ENCODE measurements at places on chromosomes 4 and X.

- DNase-seq = no peak
These were observed 421.3 kb downstream of the MID1IP1 start for GRCh38 chrX:39222346-39223113.

DNA sequence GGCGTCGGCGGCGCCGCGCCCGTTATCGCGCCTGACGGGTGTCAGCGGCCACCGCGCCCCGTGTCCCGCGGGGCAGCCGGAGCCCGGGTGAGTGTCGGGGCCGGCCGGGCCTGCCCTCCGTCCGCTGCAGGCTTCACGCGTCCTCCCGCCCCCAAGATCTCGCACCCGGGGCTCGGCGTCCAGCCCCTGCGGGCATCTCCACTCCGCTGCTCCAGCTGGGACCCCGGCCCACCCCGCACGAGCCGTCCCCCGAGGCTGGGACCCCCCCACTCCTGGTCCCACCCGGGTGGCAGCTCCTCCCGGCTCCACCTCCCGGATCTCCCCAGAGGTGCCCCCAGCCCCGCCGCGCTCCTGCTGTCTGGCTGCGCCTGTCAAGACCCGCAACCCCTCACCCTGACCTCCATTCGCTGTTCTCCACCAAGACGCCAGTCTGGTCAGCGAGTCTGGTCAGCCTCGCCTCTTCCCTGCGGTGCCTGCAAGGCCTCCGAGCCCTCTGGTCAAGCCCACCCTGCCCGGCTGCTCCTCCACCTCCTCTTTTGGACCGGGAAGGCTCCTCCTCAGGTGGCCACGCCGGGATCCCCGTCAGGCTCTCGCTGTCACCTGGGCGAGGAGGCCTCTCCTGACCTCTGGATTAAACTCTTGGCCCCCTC lies 66.0 kb upstream of the NKX1-1 start:
- no peak for DNase-seq

DNA sequence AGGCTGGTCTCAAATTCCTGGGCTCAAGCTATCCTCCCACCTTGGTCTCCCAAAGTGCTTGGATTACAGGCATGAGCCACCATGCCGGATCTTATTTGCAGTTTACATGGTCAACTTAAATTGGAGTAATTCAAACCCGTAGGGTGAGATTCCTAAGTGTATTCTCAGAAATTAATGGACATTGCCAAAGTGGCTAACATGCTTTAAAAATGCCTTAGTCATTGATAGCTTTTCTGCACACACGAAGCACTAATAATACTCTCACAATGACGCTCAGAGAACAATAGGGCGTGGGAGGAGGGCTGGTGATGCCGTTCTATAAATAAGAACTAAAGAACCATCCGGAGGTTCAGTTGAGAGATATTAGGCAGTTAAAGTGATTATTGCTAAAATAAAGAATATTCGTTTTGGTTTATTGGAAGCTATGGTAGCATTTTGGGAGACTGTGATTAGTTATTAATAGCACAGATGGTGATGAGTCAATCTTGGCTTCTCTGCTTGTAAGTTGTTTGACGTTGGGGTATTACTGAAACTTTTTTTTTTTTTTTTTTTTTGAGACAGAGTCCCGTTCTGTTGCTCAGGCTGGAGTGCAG lies 79.1 kb downstream of the TRAPPC11 start:
- peak; percentile 35 for DNase-seq

- DNase-seq = no peak
These were observed 55.6 kb downstream of the HAUS3 start for GRCh38 chr4:2186133-2186864.

DNA sequence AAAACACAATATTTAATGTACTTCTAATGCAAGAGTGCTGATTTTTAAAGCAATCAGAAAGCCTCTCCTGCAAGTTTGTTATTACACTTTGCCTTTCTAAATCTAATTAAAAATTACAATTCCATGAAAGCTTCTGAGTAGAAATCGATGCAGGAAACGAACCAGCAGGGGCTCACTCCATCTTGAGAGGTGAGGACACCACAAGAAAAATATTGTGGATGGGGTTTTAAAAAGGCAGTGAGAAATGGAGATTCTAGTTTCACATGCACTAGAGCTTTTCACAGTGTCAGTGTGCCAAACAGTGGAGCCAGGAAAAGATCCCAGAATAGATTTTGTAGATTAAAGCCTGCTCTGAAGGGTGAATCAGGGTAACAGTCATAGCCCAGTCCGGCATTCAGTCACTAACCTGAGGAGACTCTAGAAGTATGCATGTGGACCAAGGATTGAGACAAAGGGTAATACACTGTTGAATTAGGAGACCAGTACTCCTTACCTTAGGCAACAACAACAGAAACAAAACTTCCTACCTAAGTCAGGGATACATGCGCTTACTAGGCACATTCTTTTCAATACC lies 362.3 kb downstream of the NAF1 start:
- DNase-seq = no peak

DNA sequence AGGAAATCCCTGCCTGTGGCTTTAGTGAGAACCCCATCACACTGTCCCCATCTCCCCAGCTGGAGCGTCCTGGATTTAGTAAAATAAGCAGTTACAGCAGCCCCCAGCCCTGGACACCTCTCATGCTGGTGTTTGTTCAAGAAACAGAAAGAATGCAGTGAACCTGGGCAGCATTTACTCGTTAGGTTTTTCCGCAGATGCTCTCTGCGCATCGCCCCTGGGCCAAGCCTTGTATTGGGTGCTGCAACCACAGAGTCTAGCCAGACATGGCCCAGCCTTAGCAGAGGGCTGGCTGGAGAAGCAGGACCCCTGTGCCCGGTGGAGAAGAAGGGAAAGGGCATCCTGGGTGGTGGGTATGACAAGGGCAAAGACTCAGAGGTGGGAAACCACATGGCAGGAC lies 136.3 kb upstream of the PSAPL1 start:
- no peak for DNase-seq

GRCh38 chr4:95729596-95729995 lies 110.3 kb upstream of the PDHA2 start:
- no peak for DNase-seq

- DNase-seq = no peak
These were observed 673 bp downstream of the PARM1 start for GRCh38 chr4:74933562-74934015.

DNA sequence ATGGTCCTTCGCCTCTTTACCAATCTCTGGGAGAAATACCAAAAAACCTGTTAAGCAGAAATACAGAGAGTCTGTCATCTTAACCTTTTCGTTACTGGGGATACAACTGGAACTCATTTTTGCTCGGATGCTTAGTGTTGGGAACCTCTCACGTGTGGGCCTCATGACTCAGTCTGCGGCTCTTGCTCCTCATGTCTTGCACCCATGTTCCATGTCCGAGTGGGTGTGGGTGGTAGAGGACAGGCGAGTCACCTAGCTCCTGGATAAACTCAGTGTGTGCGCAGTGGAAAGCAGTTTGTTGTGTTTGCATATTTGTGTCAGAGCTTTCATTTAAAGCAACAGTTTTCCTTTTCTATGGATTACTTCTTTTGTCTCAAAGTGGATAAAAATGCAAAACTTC lies 70.6 kb downstream of the TNIP2 start:
- DNase-seq = peak; percentile 34

DNA sequence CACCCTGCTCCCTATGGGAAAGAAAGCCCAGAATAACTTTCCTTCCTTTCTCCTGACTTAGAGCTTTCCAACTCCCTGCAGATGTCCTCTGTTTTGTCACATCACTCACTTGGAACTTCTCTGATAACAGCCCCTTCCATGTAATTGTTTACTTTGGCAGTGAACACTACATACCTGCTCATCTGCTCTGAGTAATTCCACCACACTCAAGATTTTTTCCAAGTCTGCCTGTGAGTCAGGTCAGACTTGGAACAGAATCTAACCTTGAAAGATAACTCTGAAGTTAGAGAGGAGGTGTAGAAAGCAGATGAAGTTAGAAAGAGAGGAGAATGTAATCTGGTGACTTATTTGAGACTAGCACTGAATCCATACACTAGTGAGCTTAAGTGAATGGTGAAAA lies 7.4 kb downstream of the MAGEB10 start:
- no peak for DNase-seq

- no peak for DNase-seq
These were observed 699.8 kb downstream of the TRAM1L1 start for GRCh38 chr4:116385583-116385982.

- DNase-seq = no peak
These were observed 105.3 kb downstream of the KDR start for GRCh38 chr4:55020131-55020530.
